ENCODE measurements at places on chromosomes 11 and 22. TPM values are rescaled to one million over a fixed set of nuclear protein-coding genes. Genes with fewer than 3 reads are reported as not detected.

DNA sequence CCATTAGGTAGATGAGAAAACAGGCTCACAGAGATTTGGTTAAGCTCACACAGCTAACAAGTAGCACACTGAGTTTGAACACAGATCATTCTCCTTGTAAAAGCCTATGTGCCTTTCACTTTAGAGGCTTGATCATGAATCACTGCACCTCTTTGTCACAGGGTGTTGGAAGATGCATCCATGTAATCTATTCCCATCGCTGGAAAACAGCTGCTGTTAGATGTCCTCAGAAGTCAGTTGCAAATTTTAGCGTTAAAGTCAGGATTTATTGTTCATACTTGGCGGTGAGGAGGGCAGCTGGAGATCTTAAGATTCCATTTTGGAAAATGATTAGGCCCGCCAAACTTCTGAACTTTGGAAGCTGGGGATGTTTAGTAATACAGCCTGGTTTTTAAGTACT is 2.6 kb downstream of the CNTF start:
- H3K4me3 ChIP-seq: no peak overlapping the region
- H3K4me1 ChIP-seq: no peaks in the 10 kb centered on the region
- H3K36me3 ChIP-seq: peaks cover 25% of the 10 kb centered on the region
- no peak overlapping the region for H3K27ac ChIP-seq

DNA sequence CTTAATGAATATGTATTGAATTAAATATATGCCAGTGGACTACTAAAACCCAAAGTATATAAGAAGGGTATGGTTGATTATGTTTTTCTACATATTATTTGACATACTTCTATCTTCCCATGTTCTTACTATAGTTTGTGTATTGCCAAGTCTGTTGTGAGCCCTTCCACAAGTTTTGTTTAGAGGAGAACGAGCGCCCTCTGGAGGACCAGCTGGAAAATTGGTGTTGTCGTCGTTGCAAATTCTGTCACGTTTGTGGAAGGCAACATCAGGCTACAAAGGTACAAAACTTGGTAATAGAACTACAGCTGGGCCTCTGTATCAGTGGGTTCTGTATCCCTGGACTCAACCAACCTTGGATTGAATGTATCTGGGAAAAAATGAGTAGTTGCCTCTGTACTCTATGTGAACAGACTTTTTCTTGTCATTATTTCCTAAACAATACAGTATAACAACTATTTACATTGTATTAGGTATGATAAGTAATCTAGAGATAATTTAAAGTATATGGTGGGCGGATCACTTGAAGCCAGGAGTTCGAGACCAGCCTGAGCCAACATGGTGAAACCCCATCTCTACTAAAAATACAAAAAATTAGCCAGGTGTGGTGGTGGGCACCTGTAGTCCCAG is 38.7 kb upstream of the TTC36 start:
- H3K27me3 ChIP-seq: no peaks in the 10 kb centered on the region
- H3K36me3 ChIP-seq: peaks cover 99% of the 10 kb centered on the region
- no peaks in the 10 kb centered on the region for H3K4me1 ChIP-seq
- H3K27ac ChIP-seq: no peak overlapping the region

GRCh38 chr11:26227301-26227746 is 104.6 kb upstream of the ANO3 start:
- no peak overlapping the region for H3K27ac ChIP-seq
- no peaks in the 10 kb centered on the region for H3K4me1 ChIP-seq
- no peaks in the 10 kb centered on the region for H3K36me3 ChIP-seq
- H3K4me3 ChIP-seq: no peak overlapping the region

Gene VWA5A
- 11.4 TPM for total RNA-seq

DNA sequence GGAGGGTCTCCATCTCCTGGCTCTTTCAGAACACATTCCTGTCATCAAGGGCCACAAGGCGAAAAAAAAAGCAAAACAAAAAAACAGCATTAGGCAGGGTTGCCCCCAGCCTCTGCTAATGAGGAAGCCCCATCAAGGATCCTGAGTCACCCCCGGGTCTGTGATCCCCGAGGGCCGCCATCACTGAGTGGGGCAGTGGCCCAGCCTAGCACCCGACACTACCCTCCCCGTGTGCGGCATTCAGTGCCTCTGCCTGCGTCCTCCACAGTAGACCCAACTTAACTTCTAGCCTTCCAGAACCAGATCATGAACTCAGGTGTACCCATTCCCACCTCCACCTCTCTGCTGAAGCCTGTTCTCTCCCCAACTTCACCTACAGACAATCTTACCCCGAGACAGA is 6.6 kb upstream of the CDC42EP1 start:
- DNase-seq: no peak
- H3K36me3 ChIP-seq: no peaks in the 10 kb centered on the region
- H3K4me3 ChIP-seq: no peak overlapping the region
- no peaks in the 10 kb centered on the region for H3K4me1 ChIP-seq

Gene FXYD6
- total RNA-seq: 140 TPM

DNA sequence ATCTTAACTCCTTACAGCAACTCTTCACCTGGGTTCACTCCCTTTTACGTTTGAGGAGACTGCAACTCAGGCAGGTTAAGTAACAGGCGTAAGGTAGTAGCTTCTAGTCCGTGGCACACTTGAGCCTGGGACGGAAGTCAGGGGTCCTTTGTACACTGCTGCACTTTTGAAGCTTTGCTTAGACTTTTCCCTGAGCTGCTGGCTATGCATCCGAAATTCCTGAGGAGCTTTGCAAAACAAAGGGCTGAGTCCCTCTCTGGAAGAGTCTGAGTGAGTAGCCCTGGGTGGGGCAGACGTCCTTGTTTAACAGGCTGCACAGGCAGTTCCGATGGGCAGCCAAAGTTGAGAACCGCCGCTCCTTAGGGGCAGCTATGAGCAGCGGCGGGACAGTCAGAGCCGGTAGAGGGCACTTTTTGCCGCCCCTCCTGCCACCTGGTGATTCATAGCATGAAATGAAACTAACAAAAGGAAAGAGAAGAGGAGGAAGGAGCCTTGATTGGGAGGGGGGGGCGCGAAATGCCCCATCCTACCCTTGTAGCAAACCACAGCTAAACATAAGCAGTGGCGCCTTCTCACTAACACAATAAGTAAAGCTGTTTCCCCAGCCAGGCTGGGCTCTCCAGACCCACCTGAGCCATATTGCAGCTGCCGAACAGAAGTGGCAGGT is 1.4 kb downstream of the TMEM109 start:
- H3K27ac ChIP-seq: peak overlapping the region; percentile 91
- peaks cover 55% of the 10 kb centered on the region for H3K4me1 ChIP-seq
- peaks cover under 1% of the 10 kb centered on the region for H3K36me3 ChIP-seq
- peak overlapping the region; percentile 90 for H3K4me3 ChIP-seq

- DNase-seq: peak; percentile 66
- H3K27me3 ChIP-seq: no peaks in the 10 kb centered on the region
- peaks cover 31% of the 10 kb centered on the region for H3K4me1 ChIP-seq
Observed at GRCh38 chr11:67308031-67308866, 4.9 kb downstream of the SSH3 start.

DNA sequence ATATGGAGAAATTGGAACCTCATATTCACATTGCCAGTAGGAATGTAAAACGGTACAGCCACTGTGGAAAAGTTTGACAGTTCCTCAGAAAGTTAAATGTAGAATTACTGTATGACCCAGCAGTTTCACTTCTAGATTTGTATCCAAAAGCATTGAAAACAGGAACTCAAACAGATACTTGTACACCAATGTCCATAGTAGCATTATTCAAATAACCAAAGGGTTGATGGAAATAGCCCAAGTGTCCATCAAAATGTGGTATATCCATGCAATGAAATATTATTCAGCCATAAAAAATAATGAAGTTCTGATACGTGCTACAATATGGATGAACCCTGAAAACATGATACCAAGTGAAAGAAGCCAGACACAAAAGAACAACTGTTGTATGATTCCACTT is 17.8 kb downstream of the PRRG4 start:
- no peak overlapping the region for H3K4me3 ChIP-seq
- DNase-seq: no peak
- H3K4me1 ChIP-seq: peaks cover 10% of the 10 kb centered on the region
- no peaks in the 10 kb centered on the region for H3K27me3 ChIP-seq

DNA sequence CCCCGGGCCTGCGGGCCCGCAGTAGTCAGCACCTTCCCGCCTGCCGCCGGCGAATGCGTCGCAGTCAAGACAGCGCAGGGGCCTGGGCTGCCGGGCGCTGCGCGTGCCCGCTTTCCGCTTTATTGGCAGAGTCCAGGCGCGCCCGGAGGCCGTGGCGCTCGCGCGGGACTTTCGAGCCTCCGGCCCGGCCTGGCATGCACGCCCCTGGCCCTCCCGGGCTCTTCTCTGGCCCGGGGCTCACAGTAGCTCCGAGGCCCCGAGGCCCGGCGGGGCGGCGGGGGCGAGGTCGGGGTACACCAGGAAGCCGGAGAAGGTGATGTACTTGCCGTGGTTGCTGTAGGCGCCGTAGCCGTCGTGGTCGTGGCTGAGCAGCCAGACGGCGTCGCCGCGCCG is 3.1 kb downstream of the FAM180B start:
- peaks cover 22% of the 10 kb centered on the region for H3K27me3 ChIP-seq
- no peak overlapping the region for H3K4me3 ChIP-seq
- peaks cover 6% of the 10 kb centered on the region for H3K36me3 ChIP-seq
- no peak overlapping the region for H3K27ac ChIP-seq

DNA sequence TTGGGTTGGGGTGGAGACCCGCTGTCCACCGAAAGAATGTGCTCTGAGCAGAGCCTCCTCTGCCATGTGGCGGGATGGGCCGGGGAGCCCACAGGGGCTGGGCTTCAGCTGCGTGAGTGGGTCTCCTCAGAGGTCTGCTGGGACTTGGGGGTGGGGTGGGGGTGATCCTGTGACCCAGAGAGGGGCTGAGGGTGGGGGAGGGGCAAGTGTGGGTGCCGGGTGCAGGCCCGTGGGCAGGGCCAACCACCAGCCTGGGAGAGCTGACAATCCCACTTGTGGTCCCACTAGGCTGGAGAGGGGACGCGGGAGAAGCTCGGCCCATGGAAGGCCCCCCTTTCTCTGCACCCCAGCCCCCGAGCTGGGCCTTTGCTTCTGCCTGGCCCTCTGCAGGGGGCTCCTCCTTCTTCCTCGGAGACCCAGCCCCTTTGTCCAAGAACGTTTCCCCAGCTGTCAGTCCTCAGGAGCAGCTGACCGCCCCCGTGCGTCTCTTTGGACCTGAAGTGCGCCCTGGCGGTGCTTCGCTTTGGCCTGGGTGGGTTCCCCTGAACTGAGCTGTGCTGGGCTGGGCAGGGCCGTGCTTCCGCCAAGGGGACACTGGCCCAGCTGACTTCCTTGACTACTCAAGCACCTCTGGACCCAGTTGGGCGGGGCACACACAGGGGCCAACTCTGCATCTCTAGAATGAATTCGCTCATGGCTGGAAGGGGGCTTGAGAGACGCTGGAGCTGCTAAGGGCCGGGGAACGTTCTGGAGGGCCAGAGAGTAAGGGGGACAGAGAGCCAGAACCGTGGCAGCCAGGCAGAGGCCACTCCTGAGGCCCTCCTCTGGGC is 30.2 kb downstream of the OSBPL5 start:
- H3K27ac ChIP-seq: no peak overlapping the region
- no peak overlapping the region for H3K4me3 ChIP-seq
- no peaks in the 10 kb centered on the region for H3K27me3 ChIP-seq
- DNase-seq: peak; percentile 78

- H3K27ac ChIP-seq: peak overlapping the region; percentile 97
- H3K27me3 ChIP-seq: no peaks in the 10 kb centered on the region
- peaks cover 50% of the 10 kb centered on the region for H3K36me3 ChIP-seq
- peak overlapping the region; percentile 91 for H3K4me3 ChIP-seq
Observed at GRCh38 chr11:614021-614622, 1.6 kb downstream of the IRF7 start.

Data from spleen (tissue), 13 donors.